ENCODE measurements at places on chromosomes 16 and 17.

- DNase-seq, result no peak
These were observed 266.1 kb upstream of the DYNLRB2 start for GRCh38 chr16:80274576-80275191.

GRCh38 chr16:50305441-50306061 is 39.2 kb downstream of the ADCY7 start:
- no peak for DNase-seq

DNA sequence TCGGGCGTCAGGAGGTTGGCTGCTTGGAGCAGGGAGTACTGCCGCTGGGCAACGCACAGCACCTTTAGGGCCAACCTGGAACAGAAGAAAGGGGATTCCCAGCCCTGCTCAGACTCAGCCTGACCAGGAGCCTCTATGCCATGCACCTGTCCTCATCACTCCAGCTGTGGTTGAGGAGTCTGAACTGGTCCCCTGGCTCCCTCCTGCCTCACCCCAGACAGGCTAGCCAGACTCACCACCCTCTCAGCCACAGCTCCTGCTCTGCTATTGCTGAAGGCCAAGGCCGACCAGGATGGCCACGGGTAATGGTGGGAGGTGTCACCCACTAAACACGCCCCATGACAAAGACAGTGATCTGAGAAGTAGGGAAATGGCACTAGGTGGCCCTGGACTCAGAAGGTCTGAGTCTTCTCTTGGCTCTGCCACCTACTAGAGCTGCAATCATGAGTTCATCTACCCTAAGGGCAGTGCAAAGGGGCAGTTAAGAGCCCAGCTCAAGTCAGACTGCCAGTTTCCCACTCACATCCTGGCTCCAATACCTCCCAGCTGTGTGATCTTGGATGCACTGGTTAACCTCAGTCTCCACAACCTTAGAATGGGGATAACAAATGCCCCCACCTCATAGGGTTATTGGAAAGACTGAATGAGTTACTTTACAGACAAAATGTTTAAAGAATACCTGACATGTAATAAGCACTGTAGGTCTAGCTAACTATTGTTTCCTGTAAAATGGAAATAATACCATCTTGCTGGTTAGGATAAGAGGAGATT is 13.8 kb upstream of the GFAP start:
- DNase-seq, result no peak

GRCh38 chr17:79952265-79952877 is 83.3 kb downstream of the TBC1D16 start:
- no peak for DNase-seq

- no peak for DNase-seq
These were observed 147.9 kb downstream of the MAF start for GRCh38 chr16:79452671-79453070.

DNA sequence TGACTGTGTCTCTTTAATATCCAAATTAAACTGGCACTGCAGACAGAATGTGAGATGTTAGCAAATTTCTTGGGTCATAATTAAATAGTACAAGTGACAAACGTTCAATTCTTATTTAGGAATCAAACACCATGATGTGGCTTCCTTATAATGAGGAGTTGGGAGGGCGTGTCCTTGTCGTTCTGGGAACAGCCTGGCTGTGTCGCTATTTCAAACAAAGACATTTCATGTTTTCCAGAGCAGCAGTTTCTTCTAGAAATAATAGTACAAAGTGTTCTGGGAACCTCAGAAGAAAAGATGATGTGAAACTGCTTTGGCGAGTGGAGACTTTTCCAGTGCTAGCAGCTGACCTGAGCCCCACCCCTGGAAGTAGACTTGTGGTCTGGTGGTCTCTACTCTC is 301.7 kb upstream of the N4BP1 start:
- no peak for DNase-seq

- DNase-seq, result no peak
These were observed 60.9 kb upstream of the ZNF469 start for GRCh38 chr16:88321635-88322499.

All from left cardiac atrium (tissue), 4 donors.